ENCODE measurements at places on chromosomes 12 and 14.

- peak; percentile 56 for DNase-seq
Observed at GRCh38 chr12:42779186-42779859, 189.8 kb upstream of the PRICKLE1 start.

GRCh38 chr14:51849097-51849496, 11.3 kb upstream of the GNG2 start:
- DNase-seq, result no peak

GRCh38 chr12:49255857-49256637, 8.8 kb upstream of the TUBA1C start:
- DNase-seq, result no peak

DNA sequence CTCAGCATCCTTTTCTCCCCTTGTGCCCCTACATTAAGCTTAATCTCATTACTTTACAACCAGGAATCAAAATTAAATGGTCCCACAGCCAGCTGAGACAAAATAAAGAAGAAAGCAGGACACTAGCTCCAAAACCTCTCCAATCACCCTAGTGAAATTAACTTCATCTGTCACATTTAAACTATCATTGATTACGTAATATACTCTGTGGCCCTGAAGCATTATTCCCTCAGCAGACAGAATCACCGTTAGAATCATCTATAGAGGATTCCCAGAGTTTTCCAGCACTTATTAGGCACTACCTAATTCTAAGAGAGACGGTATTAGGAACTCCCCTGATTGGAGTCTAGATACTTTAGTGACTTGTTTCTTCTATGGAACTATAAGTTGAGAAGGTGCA, at the start of gene OR4K17:
OR4K17 (plus strand) TSS at position 302 of the 400 bp plus-strand sequence. CDS start 6,761 bp downstream, outside the sequence.
- no peak for DNase-seq

DNA sequence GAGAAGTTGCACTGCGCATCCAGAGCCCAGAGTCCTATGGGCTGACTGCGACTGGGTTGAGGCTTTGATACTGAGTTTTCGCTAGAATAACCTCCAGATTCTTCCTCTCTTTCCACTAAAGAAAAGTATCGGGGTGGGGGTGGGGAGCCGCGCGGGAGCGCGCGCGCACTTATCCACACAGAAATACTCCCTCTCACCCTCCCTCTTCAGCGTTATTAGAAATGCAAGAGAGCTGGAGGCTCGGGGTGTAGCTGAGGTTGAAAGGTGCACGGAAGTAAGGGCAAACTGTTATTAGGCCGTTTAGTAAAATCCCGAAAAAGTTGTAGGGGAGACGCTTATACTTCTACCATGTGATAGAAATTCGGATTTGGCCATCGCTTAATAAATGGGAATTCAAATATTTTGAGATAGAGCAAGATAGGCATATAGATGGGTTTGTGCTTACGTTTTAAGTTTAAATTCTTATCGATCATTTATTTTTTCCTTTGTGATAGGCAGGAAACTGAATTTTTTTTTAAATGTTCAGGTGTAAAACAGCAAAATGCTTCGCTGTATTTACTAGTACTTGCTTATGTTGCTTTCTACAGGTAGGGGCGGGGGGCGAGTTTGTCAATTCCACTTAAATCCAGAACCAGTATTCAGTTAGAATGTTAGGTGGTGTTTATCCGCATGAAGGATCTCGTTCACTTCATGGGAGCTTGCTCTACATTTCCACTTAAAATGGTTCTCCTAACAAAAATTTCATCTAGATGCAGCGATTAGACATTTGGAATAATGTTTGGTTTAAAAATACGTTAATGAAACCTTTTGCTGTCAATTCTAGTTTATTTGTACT, 1.1 kb downstream of the ARHGAP5 start:
- peak; percentile 29 for DNase-seq

- DNase-seq, result no peak
Observed at GRCh38 chr12:99852666-99853065, 132.1 kb downstream of the ANKS1B start.

- DNase-seq, result peak; percentile 39
Observed at GRCh38 chr12:116969615-116970585, 59.1 kb downstream of the FBXW8 start.

- no peak for DNase-seq
Observed at GRCh38 chr12:127723251-127723650, 543.7 kb upstream of the TMEM132C start.

GRCh38 chr12:116884871-116885270, 3.6 kb upstream of the HRK start:
- no peak for DNase-seq

- peak; percentile 82 for DNase-seq
Observed at GRCh38 chr14:50335389-50335788, 23.3 kb downstream of the DMAC2L start.

DNA sequence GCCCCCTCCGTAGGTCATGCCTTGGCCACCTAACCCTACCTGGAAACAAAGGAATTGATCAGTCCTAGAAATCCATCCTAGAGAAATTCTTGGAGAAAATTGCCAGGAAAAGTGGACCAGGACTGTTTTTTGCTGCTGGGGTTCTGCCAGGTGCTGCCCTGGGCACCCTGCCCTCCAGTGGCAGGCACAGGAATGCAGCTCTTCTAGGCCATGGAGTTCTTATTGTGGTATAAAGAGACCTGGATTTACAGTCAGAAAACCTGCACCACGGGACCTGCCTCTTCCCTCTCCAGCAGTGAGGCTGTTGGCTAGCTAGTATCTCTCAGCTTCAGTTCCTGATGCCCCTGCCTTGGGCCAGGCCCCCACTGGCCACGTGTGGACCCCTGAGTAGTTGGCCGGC, 59.7 kb downstream of the SLC24A4 start:
- no peak for DNase-seq

DNA sequence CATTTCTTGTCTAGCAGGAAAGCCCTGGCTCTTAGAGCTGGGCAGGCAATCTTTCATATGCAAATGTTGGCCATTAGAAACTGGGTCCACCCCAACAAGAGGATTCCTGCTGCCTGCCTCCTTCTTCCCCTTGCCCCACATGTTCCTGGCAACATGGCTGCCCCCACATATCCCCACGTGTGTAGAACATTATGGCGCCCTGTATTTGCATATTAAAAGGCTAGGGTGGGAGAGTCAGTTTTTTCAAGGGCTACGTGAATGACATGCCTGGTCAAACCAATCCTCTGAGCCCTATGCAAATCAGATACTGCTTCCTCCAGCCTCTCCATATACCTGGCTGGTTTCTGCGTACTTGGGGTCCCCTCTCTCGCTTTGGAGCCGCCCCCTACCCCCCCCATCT, 514.0 kb downstream of the FUT8 start:
- no peak for DNase-seq

- DNase-seq, result no peak
Observed at GRCh38 chr12:125856896-125857295, 791.7 kb downstream of the AACS start.

DNA sequence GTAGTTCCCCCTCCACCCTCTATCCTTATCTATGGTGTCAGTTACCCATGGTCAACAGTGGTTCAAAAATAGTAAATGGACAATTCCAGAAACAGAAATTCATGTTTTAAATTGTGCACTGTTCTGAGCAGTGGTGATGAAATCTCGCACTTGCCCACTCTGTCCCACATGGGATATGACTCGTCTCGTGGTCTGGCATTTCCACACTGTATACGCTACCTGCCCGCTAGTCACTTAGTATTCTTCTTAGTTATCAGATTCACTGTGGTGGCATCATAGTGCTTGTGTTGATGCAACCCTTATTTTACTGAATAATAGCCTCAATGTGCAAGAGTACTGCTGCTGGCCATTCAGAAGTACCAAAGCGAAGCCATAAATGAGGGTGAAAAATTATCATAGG, 507.0 kb downstream of the SNAPC1 start:
- DNase-seq, result no peak

DNA sequence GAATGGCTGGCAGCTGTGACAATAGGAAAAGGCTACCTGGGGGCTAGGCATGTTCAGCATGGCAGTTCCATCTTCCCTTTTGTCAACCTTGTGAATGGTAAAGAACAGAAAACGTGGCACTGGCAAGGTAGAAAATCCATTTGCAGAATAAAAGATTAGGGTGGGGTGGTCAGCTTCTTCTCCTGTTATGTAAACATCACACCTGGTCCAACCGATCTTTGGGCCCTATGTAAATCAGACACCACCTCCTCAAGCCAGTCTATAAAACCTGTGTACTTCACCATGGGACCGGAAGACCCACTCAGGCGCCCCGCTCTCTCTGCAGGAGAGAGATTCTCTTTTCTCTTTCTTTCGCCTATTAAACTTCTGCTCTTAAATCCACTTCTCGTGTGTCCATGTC, 19.6 kb upstream of the TMEM30B start:
- DNase-seq, result no peak

DNA sequence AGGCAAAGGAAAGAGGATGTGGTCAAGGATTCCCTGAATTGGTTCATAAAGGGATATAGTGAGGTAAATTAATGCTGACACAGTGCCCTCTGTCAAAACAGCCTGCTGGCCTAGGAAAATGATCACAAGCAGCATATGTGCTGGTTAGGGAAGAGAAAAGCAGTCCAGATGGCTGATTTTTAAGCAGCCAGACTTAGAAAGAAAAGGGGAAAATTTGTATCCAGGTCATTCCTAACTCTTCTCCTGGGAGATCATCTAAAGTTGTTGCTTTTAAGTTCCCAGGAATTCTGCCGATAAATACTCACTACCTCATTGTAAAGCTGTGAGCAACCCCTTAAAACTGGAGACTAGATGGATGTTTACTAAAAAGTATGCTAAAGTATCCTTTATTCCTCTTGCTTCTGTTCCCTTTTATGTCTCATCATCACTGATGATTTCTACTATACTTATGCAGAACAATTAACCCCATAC, 46.4 kb upstream of the CNOT2 start:
- DNase-seq, result peak; percentile 67

GRCh38 chr14:80678436-80678835, 263.1 kb downstream of the CEP128 start:
- peak; percentile 16 for DNase-seq

- DNase-seq, result peak; percentile 17
Observed at GRCh38 chr14:87059060-87059839, 933.7 kb downstream of the GALC start.
